ENCODE measurements at places on chromosomes 2 and 18.

GRCh38 chr18:62790871-62791772 is 75.8 kb downstream of the PHLPP1 start:
- DNase-seq: no peak

- DNase-seq: no peak
Observed at GRCh38 chr2:13539296-13539695, 822.6 kb downstream of the TRIB2 start.

GRCh38 chr2:10372203-10372861 is 69.6 kb downstream of the HPCAL1 start:
- DNase-seq: no peak

GRCh38 chr2:197827618-197828017 is 23.2 kb downstream of the PLCL1 start:
- DNase-seq: no peak

DNA sequence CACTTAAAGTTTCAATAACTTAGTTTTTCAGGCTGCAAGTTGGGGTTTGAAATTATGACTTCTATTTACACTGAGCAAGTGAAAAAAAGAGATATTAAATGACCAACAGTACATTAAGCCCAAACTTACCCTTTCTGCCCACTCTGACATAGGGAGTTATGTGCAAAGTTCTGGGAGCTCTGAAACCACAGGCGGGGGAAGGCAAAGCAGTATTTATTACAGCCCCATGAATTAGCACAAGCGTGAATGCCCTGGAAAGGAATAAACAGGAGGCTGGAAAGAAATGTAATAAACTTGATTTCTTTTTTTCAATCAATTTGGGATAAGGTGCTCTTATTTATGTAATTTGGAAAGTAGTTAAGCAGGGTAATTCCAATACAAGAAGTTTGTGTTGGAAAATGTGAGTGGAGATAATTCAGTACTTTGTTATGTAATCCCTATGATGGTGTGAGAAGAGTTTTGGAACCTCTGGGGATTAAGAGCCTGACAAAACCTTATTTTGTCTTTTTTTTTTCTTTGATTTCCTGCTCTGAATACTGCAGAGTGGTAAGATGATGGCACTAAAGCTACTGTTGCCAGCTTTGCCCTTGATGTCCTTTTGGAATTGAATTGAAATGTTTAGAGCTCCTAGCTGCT is 351.5 kb downstream of the ARHGAP15 start:
- no peak for DNase-seq

DNA sequence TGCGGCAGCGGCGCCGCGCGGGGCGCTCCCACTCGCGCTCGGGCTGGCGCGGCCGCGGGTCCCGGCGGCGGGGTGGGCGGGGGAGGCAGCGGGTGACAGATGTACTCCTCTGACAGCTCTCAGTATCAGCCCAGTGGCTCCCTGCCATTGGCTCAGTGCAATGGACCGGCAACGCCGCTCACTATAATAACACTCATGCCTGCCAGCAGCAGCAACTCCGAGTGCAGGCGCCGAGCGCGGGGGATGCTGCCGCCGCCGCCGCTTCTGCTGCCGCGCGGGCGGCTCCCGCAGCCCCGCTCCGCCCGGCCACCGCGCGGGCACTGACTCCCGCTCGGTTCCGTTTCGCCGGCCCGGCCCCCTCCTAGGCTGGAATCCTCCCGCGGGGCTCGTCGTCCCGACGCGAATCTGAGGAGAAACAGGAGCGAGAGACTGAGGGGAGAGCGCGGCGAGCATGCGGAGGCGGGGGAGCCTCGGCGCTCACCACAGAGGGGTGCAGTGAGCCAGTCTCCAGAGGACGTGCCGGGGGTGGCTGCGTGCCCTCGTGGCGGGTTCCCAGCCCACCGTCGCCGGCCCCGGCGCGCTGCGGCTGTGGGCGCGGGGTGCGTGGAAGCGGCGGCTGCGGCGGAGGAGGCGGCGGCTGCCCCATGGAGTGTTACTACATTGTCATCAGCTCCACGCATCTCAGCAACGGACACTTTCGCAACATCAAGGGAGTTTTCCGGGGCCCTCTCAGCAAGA is at the start of gene ZNF804A:
Gene ZNF804A, plus strand, starts transcription at position 214 of the 738 bp plus-strand sequence. Its CDS starts 431 bp downstream, at position 645.
- no peak for DNase-seq

GRCh38 chr2:236171680-236172254 is 3.6 kb upstream of the GBX2 start:
- no peak for DNase-seq

- DNase-seq: no peak
Observed at GRCh38 chr2:3637311-3637675, 20.7 kb upstream of the ALLC start.

DNA sequence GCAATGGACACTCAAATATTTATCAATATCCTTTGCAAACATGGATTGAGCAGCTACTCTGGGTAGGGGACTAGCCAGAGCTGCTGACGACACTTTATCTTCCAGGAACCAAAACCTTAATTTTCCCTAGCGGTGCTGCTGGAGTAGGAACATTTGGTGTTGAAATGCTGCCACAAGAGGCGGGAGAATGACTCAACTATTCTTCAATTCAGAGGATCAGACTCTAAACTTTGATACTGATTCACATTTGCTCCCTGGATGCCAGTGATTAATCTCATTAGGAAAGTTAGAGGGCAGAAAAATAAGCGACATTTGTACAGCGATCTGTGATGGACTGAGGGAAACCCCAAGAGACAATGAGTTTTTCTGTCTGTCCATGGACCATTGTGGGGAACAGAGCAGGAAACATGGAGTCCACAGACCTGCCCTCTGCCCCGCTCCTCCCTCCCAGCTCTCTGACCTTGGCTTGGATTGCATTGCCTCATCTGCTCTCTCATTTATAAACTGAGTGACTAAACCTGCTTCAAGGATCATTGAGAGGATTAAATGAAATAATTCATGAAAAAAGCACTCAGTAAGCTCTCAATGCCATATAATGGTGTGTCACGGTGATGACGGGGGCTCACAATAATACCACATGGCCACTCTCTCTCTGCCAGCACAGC is 12.6 kb upstream of the EPB41L3 start:
- no peak for DNase-seq

DNA sequence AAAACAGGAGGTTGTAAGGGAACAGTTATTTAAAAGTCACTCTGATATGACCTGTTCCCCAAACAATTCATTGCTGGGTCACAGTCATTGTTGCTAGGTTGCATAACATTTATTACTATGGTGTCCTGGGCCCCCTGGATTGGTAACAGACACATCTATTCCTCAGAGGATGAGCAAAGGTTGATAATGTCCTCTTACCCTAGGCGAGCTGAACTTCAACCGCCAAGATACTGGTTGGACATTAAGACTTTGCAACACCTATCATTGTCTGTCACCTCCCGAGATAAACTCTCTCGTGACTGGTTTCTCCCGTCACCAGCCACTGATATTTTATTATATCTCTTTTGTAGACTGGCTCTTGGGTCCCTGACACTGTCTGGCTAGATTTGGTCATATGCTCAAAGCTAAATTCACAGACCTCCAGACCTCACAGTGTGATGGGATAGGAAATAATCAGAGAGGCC is 361.3 kb downstream of the ZNF521 start:
- no peak for DNase-seq

GRCh38 chr2:3641181-3641580 is 16.8 kb upstream of the ALLC start:
- DNase-seq: no peak

- DNase-seq: no peak
Observed at GRCh38 chr18:35088921-35089320, 47.7 kb downstream of the MAPRE2 start.

GRCh38 chr2:217610401-217610814 is 392.4 kb downstream of the TNS1 start:
- no peak for DNase-seq

- no peak for DNase-seq
Observed at GRCh38 chr2:226578373-226578772, 221.2 kb downstream of the IRS1 start.

DNA sequence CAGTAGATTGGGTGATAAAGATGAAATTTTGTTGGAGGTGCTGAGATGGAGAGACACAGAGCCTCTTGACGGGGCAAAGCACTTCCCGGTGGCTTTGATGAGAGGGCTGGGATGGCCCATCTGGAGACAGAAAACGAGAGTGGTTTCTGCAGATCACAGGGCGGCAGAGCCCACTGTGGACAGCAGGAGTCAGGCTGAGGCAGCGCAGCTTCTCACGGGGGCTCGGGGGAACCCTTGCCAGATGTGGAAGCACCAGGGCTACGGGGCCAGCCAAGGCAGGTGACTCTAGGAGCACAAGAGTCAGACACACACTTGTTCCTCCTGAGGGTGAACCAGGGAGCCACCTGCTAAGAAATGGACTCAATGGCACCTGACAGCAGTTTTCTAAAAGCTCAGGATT is 78.5 kb downstream of the TPO start:
- no peak for DNase-seq

DNA sequence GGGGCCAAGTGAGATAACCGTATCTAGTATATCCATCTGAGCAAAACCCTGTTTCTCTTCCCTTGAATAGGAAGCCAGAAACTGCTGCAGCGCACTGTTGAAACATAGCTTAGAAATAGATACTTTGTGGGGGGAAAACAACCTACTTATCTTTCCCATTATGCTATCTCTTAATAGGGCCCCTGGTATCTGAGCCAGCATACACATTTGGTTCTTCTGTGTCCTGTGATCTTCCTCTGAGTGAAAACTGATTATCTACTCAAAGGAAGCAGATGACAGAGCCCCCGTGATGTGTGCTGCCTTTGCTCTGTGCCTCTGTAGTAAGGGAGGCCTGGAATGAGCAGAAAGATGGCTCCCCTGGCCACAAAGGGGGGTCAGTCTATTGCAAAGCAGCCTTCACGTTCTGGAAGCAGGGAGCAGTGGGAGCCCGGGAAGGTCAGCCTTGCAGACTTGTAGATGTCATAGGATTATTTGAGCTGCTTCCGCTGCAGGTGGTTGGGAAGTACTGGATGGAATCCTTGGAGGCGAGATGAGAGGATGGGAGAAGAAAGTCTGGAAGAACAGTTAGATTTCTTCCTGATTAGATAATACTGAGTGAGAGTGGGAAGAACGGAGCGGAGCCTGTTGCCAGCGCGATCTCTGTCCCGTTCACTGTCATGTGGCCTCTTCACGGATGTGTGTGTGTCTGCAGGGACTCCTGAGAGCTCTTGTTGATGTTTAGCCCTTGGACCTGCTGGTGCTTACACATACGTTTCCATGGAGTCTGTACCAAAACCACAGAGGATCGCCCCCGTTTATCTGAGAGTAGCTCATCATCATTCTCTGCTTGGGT is 150.1 kb downstream of the AGAP1 start:
- DNase-seq: no peak

- no peak for DNase-seq
Observed at GRCh38 chr2:101775636-101776035, 78.1 kb downstream of the MAP4K4 start.

DNA sequence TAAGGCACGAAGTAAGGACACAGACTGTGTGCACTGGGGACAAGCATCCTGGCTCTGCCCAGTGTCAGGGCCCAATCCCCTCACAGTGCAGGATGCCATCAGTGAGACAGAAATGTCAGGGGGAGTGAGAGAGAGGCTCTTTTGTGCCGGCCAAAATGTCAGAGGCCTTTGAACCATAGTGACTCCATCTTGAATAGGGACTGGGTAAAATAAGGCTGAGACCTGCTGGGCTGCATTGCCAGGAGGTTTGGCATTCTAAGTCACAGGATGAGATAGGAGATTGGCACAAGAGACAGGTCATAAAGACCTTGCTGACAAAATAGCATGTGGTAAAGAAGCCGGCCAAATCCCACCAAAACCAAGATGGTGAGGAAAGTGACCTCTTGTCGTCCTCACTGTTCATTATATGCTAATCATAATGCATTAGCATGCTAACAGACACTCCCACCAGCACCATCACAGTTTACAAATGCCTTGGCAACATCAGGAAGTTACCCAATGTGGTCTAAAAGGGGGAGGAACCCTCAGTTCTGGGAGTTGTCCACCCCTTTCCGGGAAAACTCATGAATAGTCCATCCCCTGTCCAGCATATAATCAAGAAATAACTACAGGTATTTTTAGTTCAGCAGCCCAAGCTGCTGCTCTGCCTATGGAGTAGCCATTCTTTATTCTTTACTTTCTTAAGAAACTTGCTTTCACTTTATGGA is 337.4 kb downstream of the LPIN1 start:
- DNase-seq: no peak

DNA sequence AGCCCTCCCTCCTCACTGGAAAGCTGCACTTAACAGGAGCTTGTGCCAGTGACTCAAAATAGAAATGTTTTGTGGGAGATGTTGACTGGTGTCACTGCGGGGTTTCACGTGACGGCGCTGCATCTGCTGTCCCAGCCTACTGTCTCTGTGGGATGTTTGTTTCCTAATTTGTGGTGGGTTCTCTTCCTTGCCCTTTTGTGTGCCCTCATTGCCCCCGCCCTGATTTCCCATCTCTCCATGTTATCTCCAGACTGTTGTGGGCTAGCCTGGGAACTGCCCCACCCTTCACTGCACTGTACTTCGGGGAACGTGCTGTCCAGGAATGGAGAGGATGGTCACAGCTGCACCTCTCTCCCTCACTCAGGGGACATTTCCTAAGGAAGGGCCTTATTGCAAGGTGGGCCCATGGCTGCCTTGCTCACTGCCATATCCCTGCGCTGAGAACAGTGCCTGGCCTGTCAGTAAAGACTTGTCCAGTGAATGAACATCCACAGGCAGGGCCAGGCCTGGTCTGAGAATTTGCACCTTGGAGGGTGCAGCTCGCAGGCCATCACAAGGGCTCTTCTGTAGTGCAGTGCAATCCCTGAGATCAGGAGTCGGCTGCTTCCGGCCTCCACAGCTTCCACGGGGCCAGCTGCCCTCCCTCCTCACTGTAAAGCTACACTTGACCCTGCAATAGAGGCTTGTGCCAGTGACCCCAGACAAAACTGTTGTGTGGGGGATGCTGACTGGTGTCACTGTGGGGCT is 18.1 kb downstream of the ZAP70 start:
- no peak for DNase-seq

DNA sequence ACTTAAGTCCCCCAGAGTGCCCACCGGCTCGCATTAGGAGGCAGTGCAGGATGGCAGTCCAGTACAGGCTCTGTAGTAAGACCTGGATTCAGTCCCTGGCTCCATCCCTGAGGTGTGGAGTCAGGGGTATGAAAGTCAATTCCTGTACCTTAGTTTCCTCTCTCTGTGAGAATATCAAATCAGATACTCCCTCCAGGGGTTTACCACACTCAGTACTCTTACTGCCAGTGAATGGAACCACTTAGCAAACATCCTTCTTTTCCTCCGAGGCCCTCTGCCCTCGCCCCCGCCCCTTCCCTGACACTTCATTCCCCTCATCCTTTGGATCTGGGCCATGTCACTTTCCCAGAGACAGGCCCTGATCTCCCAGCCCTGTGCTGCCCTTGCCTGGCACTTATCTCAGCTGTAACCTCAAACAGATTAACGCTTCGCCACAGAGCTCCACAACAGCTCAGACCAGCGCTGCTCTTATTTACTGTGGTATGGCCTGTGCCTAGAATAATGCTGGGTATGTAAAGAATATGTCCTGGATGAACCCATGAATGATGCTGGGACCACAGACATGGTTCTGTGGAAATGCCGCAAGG is 159.0 kb upstream of the TMEM200C start:
- DNase-seq: no peak

- no peak for DNase-seq
Observed at GRCh38 chr2:8265476-8266226, 416.2 kb upstream of the ID2 start.

GRCh38 chr2:201350879-201351278 is 6.3 kb downstream of the FLACC1 start:
- DNase-seq: no peak

GRCh38 chr18:25895518-25895917 is 194.9 kb downstream of the SS18 start:
- no peak for DNase-seq

All from KG1 (cell line).